ENCODE measurements at places on chromosomes 2 and 18. TPM values are rescaled to one million over a fixed set of nuclear protein-coding genes. Genes with fewer than 3 reads are reported as not detected.

The GAL3ST2 gene
- total RNA-seq = not detected

- no peak for DNase-seq
These were observed 36.2 kb upstream of the RHOB start for GRCh38 chr2:20410556-20411277.

The PLGLB2 gene
- total RNA-seq = 1.7 TPM

DNA sequence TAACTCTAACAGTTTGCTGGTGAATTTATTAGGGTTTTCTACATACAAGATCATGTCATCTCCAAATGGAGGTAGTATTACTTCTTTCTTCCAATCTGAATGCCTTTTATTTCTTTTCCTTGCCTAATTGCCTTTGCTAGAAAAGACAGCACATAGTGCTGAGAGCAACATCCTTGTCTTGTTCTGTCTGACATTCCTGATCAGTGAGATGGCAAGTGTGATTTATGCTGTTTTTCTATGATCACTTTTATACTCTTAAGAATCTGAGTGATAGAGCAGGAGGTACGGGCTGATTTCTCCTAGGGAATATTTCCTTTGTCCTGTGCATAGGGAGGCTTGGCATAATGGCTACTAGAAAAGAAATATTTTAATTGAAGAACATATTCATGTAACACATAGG is 17.3 kb downstream of the LYPD6B start:
- no peak for DNase-seq

The FAM98A gene
- total RNA-seq = 72.0 TPM

DNA sequence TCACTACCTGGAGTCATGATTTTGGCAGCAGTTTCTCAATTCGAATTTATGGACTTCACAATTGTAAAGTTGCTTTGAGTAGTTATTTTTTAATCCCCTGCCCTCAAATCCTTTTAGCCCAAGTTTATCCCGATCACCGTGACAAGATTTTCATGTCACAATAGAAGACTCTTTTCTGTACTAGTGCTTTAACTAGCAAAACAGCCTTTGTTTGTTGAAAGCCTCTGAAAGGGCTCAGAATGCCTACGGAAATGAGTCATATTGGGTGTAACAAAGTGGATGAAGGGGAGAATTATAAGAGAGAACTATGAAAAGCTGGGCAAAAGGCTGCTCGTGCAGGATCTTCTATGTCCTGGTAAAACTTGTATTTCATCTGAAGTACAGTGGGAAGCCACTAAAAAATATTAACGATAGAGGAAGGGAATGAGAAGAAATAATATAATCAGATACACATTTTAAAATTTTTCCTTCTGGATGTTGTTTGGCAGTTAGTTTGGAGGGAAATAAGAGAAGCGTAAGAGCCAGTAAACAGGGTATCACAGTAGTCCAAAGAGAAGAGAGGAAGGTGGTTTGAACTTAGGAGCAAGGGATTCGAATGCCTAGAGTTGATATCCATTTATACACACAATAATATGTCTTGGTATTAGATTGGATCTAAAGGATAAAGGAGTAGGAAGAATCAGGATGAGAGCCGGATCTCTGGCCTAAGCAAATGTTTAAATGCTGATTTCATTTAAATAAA is 114.9 kb downstream of the GALNT13 start:
- no peak for DNase-seq

DNA sequence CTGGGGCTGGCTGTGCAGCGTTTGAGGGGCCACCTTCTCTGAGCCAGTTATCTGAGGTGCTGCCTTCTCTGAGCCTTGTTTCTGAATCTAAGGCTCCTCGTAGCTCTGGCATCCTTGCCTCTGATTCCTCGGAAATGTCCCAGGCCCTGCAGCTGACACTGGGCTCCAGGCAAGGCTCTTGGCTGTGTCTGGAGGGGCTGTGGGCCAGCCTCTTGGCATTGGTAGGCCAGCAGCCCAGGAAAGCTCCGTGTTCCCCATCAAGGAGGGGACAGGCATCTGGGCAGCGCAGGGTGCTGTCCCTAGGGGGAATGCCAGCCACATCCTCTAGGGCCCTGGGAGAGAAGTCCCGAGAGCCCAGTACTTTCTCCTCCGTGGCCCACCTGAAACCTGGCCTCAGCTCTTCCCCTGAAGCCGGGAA is 40.7 kb upstream of the TAF1B start:
- DNase-seq = no peak

- no peak for DNase-seq
These were observed 9.1 kb downstream of the TPRKB start for GRCh38 chr2:73728043-73728442.

DNA sequence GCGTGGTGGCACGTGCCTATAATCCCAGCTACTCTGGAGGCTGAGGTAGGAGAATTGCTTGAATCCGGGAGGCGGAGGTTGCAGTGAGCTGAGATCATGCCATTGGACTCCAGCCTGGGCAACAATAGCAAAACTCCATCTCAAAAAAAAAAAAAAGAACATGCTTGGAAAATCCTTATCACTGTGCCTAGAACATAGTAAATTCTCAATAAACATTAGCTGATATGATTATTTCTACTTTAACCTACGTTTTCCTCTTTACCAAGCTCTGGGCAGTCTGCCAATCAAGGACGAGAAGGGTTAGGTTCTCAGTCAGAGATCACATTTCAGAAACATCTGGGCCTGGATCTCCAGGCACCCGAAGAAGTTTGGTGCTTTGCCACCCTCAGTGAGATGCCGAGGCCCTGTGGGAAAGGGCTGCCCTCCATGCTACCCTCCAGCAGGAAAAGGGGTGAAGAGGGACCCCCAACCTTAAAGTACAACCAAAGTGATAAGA is 107.7 kb downstream of the BCL11A start:
- no peak for DNase-seq

GRCh38 chr2:236712961-236713673 is 143.5 kb downstream of the ACKR3 start:
- no peak for DNase-seq

DNA sequence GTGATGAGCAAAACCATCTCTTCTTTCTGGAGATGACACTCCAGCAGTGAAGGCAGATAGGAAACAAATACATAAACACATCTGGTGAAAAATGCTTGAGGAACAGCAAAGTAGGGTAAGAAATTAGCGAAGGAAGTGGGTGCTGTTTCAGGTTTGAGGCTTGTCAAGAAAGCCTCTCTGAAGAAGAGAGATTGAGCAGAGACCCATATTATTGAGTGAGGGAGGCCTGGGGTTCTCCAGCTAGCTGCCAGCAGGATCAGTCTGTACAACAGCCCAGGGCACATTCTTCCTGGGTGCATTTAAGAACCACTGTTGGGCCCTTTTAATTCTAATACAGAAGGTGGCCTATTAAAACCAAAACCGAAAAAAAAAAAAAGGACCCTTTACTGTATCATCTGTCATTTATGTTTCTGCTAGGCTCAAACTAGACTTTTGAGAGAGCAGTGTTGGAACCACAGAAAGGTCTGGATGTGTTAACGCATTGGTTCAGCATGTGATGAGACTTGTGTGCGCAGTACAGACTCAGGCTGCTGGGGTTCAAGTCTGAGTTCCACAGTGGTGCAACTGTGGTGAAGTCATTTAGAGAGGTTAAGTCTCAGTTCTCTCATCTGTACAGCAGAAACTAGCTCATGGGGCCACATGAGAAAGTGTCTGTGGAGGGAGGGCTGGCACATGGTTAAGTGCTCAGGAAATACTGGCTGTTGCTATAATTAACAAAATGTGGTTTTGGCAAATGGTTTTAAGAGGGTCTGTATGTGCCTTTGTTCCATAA is 28.9 kb downstream of the MGAT5 start:
- DNase-seq = no peak

The REG3G gene
- not detected for total RNA-seq

GRCh38 chr2:38619458-38620164 is 16.9 kb upstream of the HNRNPLL start:
- DNase-seq = no peak

- no peak for DNase-seq
These were observed 7.7 kb upstream of the SULT1C4 start for GRCh38 chr2:108370080-108370479.
